ENCODE measurements at places on chromosomes 12 and 14.

DNA sequence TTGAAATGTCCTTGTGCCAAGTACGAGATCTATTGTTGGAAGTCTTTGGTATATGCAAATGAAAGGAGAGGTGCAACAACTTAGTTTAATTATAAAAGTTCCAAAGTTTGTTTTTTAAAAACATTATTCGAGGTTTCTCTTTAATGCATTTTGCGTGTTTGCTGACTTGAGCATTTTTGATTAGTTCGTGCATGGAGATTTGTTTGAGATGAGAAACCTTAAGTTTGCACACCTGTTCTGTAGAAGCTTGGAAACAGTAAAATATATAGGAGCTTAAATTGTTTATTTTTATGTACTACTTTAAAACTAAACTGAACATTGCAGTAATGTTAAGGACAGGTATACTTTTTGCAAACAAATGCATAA, 2.3 kb downstream of the HSPA2 start:
- no peak for DNase-seq

DNA sequence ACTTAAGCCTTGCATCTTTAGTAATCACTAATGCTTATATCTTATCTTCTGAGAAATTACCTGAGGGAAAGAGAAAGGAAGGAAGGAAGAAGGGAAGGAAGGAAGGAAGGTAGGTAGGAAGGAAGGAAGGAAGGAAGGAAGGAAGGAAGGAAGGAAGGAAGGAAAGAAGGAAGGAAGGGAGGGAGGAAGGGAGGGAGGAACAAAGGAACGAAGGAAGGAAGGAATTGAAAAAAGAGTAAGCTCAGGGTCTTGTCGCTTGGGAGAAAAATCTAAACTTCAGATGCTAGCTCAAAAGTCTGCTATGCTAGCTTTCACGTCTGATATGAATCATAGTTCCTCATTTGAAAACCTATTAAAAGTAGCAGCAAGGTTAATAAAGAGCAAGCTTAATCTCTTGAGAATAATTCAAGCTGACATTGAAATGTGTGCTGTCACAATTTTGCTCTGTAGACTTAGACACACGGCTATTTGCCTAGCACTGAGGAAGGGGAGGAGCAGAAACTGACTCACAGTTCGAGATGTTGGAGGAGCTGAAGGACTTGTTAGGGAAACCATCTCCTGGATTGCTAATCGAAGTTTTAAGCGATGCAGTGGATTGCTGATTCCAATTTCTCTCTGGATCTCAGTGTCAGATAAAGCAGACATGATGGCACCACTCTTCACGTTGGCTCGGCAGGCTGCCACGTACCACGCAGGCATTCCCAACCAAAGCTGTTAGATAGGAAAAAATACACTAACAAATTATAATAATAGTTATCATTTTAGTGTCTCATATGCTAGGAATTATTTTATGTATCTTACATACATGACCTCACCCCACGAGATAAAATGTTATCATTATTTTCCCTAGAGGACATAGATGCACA, 216.7 kb downstream of the ACSS3 start:
- DNase-seq = no peak

- DNase-seq = no peak
Measured at GRCh38 chr12:110223777-110224378, 57.2 kb upstream of the ATP2A2 start.

GRCh38 chr14:91108941-91109611, 4.8 kb upstream of the DGLUCY start:
- DNase-seq = no peak

DNA sequence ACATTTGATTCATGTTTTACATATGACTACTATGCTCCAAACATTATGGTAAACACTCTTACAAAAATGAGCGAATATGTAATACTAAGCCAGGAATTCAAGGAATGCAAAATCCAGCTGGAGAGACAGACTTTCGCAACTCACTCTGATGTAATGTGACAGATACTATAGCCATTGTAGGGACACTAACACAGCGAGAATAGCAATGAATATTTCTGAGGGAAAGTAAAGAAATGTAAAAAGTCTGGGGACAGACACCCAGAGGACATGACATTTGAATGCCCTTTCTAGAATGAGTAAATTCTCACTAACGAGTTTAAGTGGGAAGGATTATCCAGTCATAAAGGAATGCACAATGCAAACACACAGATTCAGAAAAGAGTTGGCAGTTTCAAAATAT, 121.9 kb downstream of the PIK3C2G start:
- peak; percentile 76 for DNase-seq

DNA sequence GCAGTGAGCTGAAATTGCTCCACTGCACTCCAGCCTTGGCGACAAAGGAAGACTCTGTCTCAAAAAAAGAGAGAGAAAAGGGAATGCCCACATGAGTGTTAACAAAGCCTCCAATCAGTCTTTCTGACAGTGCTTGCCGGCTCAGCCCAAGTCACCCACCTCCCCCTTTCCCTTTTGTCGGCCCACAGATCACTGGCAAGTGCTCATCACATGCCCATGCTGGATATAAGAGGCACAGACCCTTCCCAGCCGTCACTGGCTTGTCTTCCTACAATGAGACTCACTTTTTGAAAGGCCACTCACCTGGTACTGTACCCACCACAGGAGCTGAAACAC, 70.8 kb downstream of the CCDC88C start:
- DNase-seq = no peak

DNA sequence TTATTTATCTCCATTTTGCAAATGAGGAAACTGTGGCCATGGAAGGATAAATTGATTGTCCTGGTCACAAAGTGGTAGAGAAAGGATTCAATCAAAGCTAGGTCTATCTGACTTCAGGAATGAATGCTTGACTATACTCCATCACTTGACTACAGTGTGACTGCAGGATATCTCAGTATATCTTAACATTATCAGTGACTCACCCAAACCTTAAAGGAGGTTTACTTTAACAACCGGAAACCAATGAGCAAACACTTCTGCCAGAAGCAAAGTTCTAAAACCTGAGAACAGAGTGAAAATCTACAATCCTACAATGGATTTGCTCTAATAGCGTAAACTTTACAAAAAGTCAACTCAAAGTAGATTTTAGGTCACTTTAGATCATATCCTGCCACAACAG, 277.0 kb downstream of the CEP128 start:
- no peak for DNase-seq

- DNase-seq = peak; percentile 45
Measured at GRCh38 chr12:91367234-91367849, 184.7 kb upstream of the DCN start.

DNA sequence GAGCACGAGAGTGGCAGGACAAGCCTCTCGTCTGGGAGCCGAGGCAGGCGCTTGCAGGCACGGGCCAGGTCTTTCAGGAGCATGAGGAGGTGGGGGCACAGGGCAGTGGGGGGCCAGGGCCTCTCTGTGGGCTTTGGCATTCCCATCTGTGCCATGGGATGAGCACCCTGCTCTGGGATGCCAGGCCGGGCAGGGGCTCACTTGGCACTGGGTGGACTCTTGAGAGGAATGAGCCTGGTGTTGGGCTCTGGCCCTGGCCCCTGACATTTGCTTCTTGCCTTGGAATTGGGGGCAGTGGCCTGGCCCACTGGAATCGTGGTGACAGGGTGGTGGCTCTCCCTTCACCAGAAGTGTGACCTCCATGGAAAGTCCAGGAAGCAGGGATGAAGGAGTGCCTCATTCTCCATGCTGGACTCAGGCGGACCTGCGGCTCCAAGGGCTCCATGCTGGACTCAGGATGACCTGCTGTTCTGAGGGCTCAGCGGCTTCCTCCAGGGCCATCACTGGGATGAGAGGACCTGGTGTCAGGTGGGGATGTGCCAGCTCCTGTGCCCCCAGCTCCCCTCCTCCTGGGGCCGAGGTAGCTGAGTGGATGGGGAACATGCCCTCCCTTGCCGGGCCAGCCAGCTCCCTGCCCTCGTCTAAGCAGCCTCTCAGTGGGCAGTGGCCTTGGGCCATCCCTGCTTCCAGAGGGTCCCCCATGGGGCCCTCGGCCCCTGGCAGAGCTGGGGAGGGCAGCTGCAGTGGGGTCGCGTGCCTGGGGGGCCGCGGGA, 220.3 kb downstream of the KIF26A start:
- DNase-seq = no peak

GRCh38 chr12:89185181-89185580, 167.1 kb downstream of the DUSP6 start:
- DNase-seq = no peak

DNA sequence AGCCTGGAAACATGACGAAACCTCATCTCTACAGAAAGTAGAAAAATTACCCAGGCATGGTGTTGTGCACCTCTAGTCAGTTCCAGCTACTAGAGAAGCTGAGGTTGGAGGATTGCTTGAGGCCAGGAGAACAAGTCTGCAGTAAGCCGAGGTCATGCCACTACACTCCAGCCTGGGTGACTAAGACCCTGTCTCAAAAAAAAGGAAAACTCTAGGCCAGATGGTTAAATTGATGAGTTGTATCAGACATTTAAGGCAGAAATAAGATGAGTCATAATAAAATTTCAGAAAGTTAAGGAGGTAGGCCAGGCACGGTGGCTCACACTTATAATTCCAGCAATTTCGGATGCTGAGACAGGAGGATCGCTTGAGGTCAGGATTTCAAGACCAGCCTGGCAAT, 10.7 kb downstream of the EIF2S1 start:
- no peak for DNase-seq

GRCh38 chr12:100138048-100138802, 4.4 kb downstream of the BLTP3B start:
- no peak for DNase-seq

DNA sequence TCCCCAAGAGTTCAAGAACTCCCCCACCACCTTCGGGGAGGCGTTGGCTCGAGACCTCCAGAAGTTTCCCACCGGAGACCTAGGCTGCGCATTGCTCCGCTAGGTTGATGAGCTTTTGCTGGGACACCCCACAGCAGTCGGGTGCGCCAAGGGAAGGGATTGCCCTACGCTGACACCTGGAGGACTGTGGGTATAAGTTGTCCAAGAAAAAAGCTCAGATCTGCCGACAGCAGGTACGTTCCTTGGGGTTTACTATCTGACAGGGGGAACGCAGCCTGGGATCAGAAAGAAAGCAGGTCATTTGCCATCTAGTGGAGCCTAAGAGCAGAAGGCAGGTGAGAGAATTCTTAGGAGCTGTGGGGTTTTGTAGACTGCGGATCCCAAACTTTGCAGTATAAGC, 98.8 kb downstream of the FRMD6 start:
- no peak for DNase-seq
